Skeletal muscle cell (primary cell): ENCODE measurements at places on chromosomes 1 and 21.

DNA sequence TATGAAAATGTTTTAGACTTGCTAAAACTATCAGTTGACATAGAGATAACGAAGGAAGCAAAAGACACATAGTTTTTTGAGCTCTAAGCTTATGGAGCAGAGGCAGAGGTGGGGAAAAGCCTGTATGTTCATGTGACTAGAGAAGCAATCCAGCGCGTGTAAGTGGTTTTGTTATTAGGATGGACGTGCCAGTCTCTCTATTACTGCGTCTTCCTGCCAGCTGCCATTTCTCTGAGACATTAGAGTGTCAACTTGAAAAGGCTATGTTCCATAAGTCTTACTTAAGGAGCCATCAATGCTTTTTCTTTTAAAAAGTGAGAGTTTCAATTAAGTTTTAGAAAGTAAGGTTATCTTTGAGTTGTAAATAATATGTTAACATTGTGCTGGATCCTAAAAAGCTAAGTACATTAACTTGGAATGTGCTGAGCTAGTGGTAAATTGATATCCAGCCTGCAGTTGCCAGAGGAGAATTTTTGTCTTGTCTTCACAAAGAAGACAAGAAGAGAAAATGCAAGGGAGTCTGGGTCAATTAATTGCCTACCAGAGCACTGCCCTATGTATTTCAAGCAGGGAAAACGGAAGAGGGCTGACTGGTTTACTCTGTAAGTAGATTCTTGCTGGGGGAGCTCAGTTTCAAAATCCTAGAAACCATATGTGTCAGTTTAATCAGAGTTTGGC, 161.8 kb upstream of the B3GALT2 start:
- no peak for DNase-seq

DNA sequence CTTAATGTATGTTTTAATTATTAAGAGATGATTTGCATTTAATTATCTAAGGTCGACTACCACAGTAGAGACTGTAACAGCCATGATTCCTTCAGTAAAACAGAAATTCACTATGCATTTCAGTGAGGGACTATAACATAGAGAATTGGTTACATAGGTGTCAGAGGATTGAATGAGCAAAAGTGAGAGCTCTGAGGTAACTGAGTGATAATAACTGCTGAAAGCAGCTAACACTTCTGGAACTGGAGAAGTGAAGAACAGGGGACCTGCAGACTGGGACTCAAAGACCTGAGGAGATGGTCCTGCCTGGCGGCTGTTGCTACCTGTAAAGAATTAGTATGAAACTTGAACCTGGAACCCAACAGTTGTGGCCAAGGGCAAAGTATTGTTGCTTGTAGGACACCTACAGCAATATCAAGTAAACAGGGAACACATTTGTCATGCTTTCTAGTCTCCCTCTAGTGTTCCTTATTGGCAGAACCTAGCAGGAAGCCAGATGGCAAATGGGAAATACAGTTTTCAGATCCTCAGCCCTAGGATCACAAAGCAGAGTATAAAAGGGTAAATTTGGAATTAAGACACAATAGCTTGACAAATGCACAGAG, 110.6 kb downstream of the HS2ST1 start:
- DNase-seq, result peak; percentile 1

DNA sequence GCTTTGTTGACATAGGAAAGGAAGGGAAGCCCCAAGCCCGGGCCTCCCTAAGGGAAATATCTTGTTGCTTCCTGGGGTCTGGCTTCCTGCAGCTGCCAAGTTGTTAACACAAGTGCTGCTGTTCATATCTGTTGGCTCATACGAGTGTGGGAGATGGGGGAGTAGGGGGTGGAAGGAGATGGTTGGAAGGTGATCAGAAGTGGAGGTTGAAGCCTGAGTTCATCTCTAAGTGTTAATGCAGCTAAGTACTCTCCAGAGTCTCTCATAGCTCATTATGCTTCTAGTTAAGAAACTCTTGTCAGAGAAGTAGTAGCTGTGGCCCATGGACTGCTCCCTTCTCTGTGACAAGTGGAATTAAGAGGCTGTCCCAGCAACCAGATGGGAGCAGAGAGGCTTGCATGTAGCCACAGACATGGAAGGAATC, 319.2 kb upstream of the SPAG17 start:
- DNase-seq, result no peak

DNA sequence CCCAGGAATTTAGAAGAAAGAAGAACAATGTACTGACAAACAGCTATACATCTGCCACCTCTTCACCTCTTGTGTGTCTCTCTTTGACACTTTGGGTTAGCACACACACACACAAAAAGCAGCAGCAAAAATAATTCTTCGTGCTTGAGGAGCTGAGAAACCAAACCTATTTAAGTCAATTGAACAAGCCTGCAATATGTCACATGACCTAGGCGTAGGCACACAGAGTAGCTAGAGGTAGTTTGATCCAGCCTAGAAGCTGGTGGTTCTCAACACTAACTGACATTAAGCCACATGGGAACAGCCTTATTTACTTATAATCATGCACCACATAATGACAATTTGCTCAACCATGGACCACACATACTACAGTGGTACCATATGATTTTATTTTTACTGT, 32.3 kb downstream of the RRAGC start:
- DNase-seq, result no peak

- no peak for DNase-seq
These were observed 104.0 kb downstream of the NIBAN1 start for GRCh38 chr1:184870319-184870718.

DNA sequence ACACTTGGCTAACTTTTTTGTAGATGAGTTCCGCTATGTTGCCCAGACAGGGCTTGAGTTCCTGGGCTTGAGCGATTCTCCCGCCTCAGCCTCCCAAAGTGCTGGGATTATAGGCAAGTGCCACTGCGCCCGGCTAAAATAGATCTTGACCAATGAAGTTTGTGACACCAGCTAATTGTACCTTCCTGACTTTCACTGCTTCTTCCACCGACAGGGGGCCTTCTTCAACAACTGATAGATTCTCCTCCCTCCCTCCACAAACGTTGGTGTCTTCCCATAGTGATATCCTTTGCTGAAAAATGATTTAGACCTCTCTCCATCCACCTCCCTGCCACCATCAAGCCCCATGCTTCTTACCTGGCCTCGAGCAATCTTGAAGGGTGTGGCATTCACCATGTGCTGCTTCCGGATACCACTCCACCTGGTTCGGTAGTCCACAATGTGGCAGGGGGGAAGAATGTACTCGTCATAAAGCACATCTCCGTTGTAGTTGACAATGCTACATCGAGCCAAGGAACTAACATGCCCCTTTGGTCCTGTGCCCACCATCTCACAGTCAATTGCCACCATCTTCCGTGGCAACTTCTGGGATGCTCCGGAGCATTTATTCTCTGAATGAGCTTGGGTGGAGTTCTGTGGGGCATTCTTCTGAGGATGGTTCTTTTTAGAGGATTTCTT, 1.6 kb upstream of the METTL25B start:
- no peak for DNase-seq

GRCh38 chr1:53944469-53945182, 873 bp downstream of the IFT25 start:
- no peak for DNase-seq

DNA sequence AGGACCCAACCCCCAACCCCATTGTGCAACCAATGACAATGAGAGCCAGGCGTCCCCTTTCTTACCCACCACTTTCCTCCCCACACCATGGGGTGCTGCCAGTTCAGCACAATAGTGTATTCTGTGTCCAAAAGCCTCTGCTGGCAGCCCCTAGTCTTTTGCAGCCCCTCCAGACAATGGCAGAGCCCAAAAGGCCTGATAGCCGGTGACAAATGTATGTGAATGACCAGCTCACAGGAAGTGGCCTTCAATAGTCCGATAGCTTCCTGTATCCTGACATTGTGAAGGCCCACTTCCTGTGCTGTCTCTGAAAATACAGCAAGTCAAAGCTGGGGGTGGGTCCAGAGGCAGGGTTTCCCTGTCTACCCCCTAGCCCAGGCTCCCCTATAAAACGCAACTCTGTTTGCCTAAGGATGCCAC, 16.6 kb downstream of the SMIM12 start:
- DNase-seq, result no peak

GRCh38 chr1:36247538-36247937, 23.3 kb downstream of the THRAP3 start:
- no peak for DNase-seq

DNA sequence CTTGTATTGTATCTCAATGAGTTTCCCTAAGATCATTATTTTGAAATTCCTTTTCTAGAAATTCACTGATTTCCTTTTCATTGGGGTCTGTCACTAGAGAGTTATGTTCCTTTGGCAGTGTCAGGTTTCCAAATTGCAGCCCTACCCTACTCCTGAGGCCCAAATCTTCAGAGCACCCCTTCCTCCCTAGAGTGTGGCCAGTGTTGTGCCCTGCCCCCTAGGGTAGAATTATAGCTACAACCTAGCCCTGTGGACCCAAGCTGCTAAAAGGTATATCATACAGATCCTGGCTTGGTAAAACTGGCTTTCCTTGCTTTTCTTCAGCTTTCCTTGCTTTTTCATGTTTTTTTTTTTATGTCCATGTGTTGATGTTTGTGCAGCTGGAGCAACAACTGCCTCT, 60.7 kb downstream of the DIPK1A start:
- DNase-seq, result no peak

DNA sequence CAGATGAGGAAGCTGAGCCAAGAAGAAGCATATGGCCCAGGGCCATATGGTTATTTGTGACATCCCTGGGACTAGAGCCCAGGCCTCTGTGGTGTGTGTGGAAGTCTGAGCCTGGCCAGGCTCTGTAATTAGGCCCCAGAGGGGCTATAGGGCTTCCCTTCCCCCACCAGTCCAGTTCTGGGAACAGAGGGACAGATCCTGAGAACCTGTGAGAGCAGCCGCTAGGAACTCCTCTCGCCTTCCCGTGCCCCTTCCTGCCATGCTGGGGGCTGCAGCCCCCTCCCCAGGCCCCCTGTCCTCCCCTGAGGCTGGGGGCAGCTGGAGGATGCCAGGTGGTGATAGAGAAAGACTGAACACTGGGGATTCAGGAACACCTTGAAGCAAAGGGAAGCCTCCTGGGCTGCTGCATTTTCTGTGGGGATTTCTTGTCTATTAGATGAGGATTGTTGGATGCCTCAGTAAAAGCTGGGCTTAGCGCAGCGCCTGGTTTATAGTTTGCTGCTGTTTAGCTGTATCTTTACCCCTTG, 33.3 kb downstream of the COQ8A start:
- peak; percentile 1 for DNase-seq

DNA sequence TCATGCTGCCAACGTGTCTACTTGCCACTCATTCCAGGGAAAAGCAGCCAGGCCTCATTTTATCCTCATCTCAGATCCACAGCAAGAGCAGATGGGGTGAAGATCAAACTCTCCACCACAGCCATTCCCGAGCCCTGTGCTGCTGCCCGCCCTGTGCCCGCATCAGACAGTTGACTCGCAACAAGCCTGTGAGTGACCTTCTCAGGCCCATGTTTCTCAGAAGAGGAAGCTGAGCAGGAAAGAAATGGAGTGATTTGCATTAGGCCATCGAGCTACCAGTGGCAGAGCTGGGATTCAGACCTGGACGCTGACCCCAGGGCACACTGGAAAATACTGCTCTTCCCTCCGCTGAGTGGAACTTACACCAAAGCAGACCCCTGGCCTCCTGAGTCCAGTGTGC, 1.2 kb downstream of the CNR2 start:
- DNase-seq, result no peak

GRCh38 chr1:22323141-22323845, 128.4 kb upstream of the ZBTB40 start:
- DNase-seq, result no peak

DNA sequence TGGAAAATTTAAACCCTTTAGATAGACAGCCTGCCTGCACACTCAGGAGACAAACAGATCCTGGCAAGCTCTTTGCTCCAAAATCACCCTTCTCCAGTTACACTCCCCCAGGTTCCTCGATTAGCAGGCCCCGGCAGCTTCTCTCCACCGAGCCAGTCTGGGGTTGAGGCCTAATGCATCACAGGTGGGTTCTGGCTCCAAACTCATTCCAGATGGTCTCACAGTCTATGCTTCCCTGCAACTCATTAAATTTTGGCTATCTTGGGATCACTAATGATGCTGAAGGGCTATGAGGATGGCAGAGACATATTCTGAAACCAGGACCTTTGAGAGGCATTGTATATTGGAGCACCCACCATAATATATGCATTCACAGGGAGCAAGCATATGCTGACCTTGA, 559.8 kb upstream of the USP24 start:
- no peak for DNase-seq

DNA sequence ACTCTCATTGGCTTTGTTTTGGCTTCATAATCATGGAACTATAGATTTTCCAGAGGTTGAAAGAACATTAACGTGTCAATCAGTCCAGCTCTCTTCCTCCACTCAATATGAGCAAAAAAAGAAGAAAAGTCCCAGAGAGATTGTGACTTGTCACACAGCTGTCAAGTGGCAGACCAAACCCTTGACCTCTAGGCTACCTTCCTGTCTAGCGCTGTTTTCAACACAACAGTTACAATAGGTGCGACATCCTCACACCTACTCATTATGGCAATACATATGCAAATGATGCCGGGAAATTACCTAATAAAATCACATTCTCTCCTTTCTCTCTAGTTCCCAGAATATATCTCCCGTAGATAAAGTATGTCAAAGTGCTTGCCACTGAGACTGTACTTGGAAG, 1.1 kb downstream of the WARS2 start:
- no peak for DNase-seq

GRCh38 chr1:41046347-41046775, 24.8 kb upstream of the SLFNL1 start:
- no peak for DNase-seq

- no peak for DNase-seq
These were observed 4.6 kb upstream of the GMEB1 start for GRCh38 chr1:28663871-28664470.

GRCh38 chr21:31363720-31364119, 19.7 kb upstream of the TIAM1 start:
- no peak for DNase-seq

- no peak for DNase-seq
These were observed 6.3 kb downstream of the ARF1 start for GRCh38 chr1:228088586-228089498.

- no peak for DNase-seq
These were observed 205.4 kb upstream of the TMEM51 start for GRCh38 chr1:14948112-14948652.

GRCh38 chr1:72432645-72433267, 150.4 kb upstream of the NEGR1 start:
- DNase-seq, result no peak

- no peak for DNase-seq
These were observed 248.2 kb downstream of the ATG4C start for GRCh38 chr1:63032171-63032570.

- DNase-seq, result no peak
These were observed 53.9 kb downstream of the YARS1 start for GRCh38 chr1:32763221-32763620.

- DNase-seq, result no peak
These were observed 23.1 kb upstream of the PTAFR start for GRCh38 chr1:28199328-28200233.

DNA sequence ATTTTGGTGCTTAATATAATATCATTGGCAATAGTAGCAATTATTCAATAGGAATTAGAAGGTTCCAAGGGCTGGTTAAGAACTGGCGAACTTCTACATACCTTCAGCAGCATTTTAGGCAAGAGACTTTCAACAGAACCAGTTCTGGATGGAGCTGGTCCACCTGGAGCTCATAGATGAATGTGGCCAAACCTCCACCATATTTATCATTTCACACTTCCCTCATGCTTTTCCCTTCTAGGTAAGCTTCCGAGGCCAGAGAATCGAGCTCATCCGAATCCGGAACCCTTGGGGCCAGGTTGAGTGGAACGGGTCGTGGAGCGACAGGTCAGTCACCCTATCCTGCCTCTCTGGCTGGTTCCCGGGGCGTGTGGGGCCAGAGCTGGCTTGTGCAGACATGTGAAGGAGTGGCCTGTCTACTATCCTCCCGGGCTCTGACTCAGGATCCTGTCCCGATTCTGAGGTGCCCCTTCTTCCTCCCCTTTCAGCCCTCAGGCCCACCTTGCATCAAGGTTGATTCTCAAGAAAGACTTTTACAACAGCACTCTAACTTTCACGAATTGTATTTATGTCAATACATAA, 24.7 kb downstream of the CAPN9 start:
- DNase-seq, result no peak
